NAMALWA (cell line): ENCODE measurements at places on chromosomes 7 and 10.

DNA sequence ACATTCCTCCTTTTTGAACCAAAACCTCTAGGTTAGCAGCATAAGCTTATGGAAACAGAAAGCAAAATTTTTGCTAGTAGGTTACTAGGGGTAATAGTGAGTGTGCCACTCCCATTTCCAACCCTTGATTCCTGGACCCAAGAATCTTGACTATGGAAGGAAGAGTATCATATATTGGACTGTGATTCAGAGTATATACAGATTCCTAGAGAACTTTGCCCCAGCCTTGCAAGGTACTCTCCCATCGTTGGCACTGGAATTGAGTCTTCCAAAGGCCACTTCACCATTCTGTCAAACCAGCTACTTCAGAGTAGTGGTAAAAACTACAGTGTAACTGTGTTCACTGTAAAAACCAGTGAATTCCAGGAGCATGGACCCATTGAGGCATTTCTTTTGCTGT is 69.4 kb downstream of the LRRC17 start:
- DNase-seq, result no peak

DNA sequence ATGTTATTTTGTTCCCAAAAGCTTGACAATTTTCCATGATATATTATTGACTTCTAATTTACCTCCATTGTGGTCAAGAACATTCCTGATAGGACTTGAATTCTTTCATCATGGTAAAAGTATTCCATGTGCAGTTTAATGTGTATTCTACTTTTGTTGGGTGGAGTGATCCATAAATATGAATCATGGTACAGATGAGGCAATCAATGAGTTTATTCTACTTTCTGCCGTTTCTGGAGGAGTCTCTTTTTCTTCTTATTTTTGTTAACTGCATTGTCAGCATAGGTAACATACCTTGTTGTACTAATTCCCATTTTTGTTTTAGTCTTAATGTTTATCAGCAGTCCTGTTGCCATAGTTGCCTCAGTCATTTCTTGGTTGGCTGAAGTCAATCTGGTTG is 69.6 kb downstream of the SHOC2 start:
- DNase-seq, result no peak

GRCh38 chr7:100887516-100888290 is 1.8 kb downstream of the UFSP1 start:
- peak; percentile 96 for DNase-seq

DNA sequence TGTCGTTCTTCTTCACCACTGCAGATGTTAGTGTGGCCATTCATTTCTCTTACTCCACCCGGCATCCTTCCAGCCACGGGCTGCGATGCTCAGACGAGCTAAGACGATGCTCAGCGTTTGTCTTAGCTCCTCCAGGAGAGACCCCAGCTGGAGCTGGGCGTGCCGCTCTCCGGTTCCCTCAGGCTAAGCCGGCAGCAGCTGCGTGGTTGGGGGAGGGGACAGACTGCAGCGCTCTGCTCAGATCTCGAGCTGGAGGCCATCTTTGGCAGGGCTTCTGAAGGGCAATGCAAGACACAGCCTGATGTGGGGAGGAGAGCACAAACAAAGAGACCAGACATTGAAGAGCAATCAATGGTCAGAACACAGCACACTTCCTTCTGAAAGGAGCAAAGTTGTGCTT is 4.8 kb downstream of the INA start:
- no peak for DNase-seq

DNA sequence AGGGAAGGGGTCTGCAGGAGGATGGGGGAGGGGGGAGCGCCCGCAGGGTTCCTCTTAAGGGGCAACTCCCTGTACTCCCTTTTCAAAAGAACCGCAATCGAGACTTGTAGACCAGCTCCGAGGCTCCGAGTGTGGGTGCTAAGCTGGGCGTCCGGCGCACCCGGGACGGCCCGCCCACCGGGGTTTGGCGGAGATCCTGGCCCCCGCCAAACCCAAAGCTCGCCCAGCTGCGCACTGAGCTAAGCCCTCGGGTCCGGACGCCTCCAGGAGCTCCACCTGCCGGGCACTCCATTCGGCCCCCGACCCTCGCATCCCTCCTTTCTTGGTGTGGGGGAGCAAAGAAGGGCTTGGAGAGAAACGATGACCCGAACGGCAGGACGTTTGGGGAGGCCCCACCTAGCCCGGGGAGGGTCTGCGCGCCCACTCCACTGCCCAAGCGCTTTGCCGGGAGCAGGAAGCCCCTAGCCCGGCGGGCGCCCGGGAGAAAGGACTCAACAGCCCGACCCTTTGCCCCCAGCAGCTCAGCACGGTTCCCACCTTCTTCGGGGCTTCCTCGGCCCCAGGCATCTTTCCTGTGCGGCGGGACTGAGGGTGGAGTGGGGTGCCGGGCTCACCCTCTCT is 651 bp downstream of the AFAP1L2 start:
- DNase-seq, result no peak

GRCh38 chr10:78042752-78043104 is 9.1 kb downstream of the RPS24 start:
- DNase-seq, result no peak

DNA sequence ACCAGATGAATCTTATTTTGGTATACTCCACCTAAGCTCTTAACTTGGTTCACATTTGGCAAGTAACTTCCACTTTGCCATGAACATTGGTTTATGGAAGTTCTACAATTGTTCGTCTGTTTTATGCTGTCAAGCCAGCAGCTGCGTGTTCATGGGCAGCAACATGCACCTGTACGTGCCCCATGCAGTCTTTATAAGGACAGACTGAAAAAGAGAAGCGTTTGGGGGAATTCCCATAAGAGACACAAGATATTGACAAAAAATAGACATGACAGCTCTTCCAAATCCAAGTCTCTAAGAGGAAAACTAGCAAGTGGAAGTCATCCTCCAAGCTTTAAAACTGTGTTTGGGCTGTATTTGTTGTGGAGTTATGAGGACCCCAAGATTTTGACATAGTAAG is 151.6 kb downstream of the SLC16A9 start:
- no peak for DNase-seq

DNA sequence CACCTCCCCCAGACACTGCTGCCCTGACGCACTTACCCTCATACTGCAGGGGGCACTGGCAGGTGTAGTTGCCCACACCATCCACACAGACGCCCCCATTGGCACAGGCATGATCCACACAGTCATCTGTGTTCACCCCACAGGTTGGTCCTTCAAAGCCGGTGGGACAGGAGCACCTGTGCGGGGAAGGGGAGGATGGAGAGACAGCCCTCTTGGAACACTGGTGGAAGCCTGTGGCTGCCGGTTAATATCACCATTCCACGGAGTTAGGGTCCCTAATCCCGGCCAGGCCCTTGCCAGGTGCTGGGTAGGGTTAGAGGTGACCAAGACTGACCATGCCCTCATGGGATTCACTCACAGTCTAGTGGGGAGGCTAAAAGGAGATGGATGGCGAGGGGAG is 171.8 kb downstream of the SLIT1 start:
- DNase-seq, result no peak

- no peak for DNase-seq
Measured at GRCh38 chr10:131817866-131818509, 82.8 kb upstream of the PPP2R2D start.

GRCh38 chr10:1050554-1050953 is 1.6 kb upstream of the IDI1 start:
- DNase-seq, result peak; percentile 86

- DNase-seq, result no peak
Measured at GRCh38 chr10:111081595-111081994, 4.8 kb downstream of the ADRA2A start.

- no peak for DNase-seq
Measured at GRCh38 chr7:50959560-50959959, 176.9 kb upstream of the GRB10 start.

GRCh38 chr10:30420266-30420665 is 13.7 kb upstream of the MAP3K8 start:
- DNase-seq, result no peak

GRCh38 chr7:102859799-102860125 is 53.0 kb upstream of the LRRC17 start:
- no peak for DNase-seq

GRCh38 chr7:1555813-1556543 is at the start of gene TMEM184A:
TSS of gene TMEM184A (minus strand) at chr7:1556205. CDS start at chr7:1555484, 721 bp downstream.
- DNase-seq, result peak; percentile 79

- DNase-seq, result no peak
Measured at GRCh38 chr10:65046831-65047230, 1525.6 kb downstream of the REEP3 start.

DNA sequence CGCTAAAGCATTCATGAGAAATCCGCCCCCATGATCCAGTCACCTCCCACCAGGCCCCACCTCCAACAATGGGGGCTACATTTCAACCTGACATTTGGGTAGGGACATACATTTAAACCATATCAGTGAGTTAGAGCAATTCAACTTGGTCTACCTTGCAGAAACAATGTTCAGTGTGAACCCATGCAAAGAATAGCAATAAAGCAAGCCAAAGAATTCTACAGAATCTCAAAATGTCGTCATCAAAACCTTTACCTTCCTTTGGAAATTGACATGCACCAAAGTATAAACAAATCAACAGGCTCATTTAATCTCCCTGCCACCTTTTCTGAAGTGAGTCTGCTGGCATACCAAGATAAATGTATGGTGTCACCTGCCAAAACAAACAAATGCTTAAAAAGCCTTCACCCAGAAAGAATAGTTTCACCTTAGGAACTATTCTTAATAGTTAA is 68.8 kb upstream of the ABLIM1 start:
- no peak for DNase-seq

GRCh38 chr10:29874606-29875269 is 184.6 kb downstream of the JCAD start:
- DNase-seq, result no peak

DNA sequence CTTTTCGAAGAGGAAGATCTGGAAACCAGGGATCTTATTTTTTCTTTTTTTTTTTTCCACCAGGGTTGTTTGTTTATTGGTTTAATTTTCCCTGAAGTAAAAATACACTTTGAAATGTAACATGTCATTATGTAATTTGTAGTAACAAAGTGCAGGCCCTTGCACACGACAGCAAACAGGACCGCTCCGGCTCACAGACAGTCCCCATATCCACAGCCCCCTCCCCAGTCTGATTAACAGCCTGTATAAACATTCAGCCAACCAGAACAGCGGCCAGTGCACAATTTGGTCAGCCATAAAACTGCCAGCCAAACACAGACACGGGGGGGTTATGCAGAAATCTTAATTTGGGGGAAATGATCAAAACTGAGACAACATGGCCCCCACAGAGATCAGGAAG is 431.6 kb upstream of the NPVF start:
- DNase-seq, result no peak

DNA sequence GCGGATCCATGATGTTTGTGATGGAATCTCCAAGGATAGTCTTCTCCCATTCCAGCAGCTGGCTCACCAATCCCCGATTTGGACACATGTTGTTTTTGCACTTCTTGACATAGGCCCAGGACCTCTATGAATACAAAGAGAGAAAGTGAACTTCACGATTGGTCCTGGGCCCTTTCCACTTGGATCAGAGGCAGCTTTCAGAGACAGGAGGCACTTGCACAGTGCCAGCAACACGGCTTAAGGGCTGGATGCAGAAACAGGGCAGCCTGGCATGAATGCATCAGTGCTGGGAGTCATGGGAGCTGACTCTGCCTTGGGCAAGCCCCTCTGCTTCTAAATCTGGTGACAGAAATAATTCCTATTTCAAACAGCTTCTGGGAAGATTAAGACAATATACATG is 2.1 kb upstream of the TMEM120A start:
- no peak for DNase-seq

DNA sequence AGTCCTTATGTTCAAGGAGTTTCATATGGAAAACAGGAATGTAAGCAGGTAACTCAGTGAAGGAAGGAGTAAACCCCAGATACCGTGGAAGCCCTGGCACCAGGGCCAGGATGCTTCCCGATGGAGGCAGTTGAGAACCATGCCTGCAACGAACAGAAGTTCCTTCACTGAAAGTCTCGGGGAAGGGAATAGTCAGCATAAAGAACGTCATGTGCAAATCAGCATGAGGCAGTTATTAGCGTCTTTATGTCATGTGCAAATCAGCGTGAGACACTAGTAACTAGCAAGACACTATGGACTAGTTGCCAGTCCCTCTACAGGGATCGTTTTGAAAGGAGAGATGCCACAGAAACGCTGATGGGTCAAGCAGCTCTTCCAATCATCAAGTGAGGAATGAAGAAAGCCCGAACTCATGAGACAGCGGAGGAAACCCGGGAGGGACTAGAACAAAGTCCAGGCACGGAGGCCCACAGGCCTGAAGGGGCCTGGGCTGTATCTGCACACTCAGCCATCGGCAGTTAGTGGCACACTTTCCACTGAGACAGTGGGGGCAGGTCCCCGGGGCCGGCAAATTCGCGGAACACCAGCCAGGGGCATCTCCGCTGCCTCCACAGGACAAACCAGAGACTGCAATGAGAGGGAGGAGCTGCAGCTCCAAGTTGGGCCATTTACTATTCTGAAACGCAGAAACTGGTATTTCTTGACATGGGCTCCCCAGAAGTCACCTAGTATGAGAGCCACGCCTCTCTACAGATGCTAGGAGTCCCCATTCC is 109.6 kb downstream of the SFMBT2 start:
- DNase-seq, result no peak

DNA sequence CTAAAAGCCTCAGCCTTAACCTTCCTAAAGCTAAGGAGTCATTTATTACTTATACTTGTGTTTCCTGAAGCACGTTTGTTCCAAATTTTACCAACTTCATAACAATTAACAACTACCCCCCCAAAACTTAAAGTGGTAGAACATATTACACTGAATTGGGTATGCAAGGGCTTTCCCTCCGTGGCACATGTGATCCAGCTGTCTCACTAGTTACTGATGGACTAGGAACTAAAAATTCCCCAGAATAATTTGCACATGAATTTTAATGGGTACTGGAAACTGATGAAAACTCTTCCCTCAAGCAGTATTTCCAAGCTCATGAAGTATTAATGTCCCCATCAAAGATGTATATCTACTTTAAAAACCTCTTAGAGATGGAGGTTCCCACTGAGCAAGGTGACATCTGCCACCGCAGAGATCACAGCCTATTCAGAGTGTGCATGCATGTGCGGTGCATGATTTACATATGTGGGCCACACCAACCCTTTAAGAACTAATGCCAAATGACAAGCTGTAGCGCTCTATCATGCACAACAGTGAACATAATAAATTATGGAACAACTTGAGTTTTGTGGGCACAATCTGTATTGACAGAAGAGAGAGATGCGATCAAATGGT is 139.9 kb upstream of the ADCY1 start:
- no peak for DNase-seq

DNA sequence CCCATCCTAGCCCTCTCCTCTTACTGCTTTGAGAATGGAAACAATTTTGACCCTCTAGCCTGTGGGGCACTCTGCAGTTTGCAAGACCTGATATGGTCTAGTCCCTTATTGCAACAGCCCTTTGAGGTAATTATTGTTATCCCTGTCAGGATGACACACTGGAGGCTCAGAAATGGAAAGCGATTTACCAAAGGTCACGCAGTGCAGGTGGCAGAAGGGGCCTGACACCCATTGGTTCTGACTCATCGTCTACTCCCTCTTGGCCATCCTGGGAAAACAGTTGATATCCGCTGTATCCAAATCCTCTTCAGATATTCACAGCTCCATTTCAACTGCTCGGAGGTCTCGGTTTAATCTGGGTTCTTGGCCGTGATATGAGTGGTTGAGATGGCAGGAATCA is 44.7 kb upstream of the AQP1 start:
- no peak for DNase-seq

GRCh38 chr7:32500922-32501341 is 5.6 kb downstream of the AVL9 start:
- DNase-seq, result peak; percentile 51

- DNase-seq, result no peak
Measured at GRCh38 chr10:96664563-96664962, 55.8 kb downstream of the PIK3AP1 start.
